ENCODE measurements at places on chromosomes 7 and 10. TPM values are rescaled to one million over a fixed set of nuclear protein-coding genes. Genes with fewer than 3 reads are reported as not detected.

GSAP gene
- not detected for total RNA-seq

SKIDA1 gene
- 22.3 TPM for total RNA-seq

WASL gene
- 6.7 TPM for total RNA-seq

SH2D4B gene
- total RNA-seq: not detected

LIPK gene
- not detected for total RNA-seq

KNDC1 gene
- total RNA-seq: 4.0 TPM

AMZ1 gene
- not detected for total RNA-seq

PLEKHS1 gene
- total RNA-seq: not detected

NODAL gene
- total RNA-seq: not detected

TNS3 gene
- 37.3 TPM for total RNA-seq

VSTM4 gene
- not detected for total RNA-seq
